IPS DF 6.9 (cell line): ENCODE measurements at places on chromosomes 4 and X.

- DNase-seq, result no peak
Measured at GRCh38 chr4:38902695-38903094, 35.1 kb downstream of the FAM114A1 start.

GRCh38 chrX:68999931-69000330, 165.3 kb downstream of the PJA1 start:
- DNase-seq, result no peak

- peak; percentile 0 for DNase-seq
Measured at GRCh38 chrX:54695231-54695630, 102.8 kb downstream of the ITIH6 start.

DNA sequence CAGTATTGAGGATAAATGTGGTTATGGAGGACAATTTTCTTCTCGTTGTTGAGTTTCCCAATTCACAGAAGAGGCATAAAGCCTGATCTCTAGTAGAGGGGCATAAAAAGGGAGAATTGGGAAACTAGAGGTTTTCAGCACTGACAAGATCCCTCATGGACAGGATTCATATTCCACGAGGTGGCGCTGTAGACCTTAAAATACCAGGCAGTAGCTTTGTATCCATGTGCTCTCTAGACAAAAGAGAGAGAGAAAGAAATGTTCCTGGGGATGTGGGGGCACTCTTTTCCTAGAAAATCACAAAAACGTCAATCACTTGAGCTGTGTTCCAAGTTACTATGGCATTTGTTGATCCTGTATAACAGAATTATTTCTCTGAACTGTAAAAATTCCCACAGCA, 128.3 kb downstream of the MAGEE1 start:
- peak; percentile 48 for DNase-seq

DNA sequence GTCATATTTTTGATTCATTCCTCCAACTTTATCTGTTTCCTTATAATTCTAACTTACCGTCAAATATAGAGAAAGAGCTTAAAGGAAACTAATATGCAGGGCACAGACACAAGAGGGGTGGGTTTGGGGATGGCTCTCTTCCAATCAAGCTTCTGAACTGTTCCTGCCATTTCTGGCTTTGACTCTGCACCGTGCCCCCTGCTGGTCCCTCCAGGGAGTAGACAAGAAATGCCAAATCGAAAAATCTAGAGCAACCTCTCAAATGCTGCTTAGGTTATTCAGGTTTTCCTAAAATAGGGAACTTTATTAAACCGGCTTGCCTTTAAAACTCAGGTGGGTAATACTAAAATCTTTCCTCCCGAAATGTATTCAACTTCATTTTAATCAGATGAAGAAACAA, 39.8 kb upstream of the VCX3A start:
- no peak for DNase-seq

GRCh38 chr4:24741910-24742309, 53.5 kb upstream of the SOD3 start:
- DNase-seq, result no peak

DNA sequence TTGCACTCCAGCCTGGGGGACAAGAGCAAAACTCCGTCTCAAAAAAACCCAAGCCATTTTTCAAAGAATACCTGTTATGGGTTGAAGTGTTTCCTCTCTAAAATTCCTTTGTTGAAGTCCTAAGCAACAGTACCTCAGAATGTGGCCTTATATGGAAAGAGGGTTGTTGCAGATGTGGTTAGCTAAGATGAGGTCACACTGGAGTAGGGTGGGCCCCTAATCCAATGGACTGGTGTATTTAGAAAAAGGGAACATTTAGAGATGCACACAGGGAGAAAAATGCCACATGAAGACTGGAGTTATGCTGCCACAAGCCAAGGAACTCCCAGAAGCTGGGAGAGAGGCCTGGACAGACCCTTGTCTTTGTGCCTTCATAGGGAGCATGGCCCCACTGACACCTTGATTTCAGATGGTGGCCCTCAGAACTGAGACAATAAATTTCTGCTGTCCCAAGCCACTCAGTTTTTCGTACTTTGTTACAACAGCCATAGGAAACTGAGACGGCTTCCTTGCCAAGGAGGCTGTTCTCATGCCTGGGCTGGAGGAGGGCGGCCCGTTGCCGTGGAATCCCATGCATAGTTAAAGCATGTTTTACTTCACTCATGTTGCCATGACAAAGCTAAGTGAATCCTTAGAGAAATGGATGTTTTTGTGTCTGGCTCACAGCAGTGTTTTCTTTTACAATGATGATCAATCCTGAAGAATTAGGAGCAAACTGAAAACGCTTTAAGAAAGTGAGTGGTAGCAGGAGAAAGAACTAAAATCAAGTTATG, 16.5 kb downstream of the TRAPPC2 start:
- no peak for DNase-seq

GRCh38 chrX:110692866-110693265, 102.8 kb downstream of the CHRDL1 start:
- no peak for DNase-seq

- no peak for DNase-seq
Measured at GRCh38 chrX:95346856-95347255, 1337.8 kb upstream of the DIAPH2 start.

GRCh38 chr4:14222377-14223029, 595.0 kb upstream of the BOD1L1 start:
- DNase-seq, result no peak

DNA sequence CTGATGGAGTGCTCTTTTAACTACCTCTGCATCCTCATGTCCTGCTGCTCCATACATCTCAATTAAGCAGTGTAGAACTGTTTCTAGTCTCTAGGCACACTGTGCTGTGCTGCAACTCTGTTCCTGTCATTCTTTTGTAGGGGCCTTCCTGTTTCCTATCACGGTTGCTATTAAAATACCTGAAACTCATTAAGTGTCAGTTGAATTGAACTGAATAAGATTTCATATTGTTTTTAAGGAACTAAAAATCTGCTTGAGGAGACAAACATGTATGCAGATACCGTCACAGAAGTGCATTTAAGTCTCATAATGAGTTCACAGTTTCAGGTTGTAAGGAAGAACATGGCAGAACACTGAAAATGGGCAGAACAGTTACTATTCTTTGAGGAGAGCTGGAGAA, 170.1 kb downstream of the LARP7 start:
- DNase-seq, result no peak

GRCh38 chrX:8720136-8720535, 11.8 kb downstream of the ANOS1 start:
- DNase-seq, result no peak

- DNase-seq, result no peak
Measured at GRCh38 chrX:40104985-40105834, 7.5 kb upstream of the BCOR start.

DNA sequence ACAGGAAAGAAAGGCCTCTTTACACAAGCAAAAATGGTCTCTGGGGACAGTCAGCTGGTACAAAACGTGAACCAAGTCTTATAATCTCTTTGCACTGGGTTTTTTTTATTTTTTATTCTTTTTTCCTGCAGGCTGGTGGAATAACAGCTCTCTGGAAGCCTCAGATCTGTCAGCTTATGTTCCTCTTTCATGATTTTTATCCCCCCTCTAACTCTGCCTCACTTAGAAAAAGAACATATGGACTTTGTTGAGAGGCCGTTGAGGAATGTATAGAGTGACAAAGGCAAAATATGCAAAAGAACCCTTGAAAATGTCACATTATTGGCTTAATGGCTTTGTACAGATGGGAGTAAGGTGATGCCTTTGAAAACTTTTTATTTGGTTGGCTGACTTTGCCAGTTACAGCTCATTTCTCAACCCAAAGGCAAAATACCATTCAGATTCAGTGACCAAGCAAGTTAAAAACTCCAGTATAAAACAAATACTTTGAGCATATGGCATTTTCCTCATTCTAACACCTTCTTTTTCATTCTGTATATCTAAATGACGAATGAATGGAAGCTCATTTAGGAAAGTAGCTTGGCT, 111.1 kb downstream of the RNF150 start:
- no peak for DNase-seq

DNA sequence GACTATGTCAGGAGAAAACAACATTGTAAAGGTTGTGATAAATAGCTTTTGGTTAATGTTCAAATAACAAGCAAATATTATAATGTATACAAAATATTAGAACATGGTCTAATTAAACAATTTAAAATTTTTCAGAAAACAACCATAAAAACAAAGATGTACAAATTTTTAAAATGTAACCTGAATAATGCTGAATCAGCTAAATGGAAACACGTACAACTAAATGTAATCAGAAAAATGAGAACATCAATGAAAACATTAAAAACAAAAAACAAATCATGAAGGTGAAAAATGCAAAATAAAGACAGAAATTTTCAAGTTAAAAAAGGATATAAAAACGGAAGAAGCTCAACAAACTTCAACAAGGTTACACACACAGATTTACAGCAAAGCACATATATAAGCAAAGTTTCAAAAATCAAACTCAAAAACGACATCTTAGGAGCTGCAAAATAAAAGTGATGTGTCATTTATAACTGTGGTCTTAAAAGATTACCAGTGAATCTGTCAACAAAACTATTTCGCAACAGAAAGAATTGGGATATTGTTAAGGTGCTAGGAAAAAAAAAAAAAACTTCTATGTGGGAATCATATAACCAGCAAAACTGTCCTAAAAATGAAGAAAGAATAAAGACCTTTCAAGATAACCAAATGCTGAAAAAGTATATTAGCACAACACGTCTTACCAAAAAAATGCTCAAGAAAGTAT, 31.8 kb downstream of the ZNF732 start:
- no peak for DNase-seq

DNA sequence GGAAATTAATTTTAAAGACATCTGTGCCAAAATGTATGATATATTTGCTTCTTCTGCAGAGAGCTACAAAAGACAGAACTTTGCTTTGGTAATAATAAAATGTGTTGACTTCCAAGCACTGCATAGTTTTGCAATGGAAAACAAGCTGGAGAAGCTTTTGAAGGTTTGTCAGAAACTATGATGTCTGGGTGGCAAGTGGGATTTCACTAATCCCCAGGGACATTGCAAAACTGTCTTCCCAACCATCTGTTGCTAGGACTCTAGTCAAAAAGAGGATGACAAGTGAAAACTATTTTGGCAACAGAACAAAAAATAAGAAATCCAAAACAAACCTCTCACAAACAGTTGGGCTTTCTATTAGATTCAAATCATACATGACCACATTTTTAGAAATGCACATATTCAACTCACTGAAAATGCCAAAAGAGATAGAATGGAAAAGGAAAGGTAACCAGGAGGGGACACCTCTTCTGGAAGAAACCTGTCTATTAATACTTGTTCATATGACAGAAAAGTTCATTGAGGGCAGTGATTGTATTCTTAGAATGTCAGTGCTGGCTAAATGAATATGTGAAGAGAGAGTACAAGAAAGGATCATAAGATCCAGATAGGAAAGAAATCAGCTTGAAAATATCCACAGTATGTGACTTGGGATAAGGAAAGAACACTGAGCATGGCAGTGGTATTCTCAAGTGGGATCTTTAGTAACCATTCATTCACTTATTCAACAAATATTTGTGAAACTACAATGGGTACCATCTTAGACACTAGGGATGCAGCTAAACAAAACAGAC, 228.0 kb downstream of the RASL11B start:
- DNase-seq, result no peak

DNA sequence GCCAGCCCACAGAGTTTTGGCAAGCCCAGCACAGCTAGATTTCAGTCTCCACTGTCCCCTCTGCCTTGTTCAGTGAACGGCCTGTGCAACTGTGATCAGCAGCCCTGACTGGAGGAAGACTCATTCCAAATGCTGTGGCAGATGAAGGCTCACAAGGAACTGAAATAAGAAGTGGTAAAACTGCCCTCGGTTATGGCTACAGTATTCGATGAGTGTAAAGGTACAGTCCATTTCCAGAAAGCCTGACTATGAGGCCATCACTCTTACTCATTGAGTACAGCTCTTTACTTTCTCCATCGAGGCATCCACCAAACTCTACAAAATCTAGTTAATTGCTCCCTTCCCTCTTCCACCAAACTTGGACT, 69.1 kb downstream of the RHOH start:
- DNase-seq, result no peak

- DNase-seq, result no peak
Measured at GRCh38 chr4:61866378-61867030, 666.4 kb downstream of the ADGRL3 start.

DNA sequence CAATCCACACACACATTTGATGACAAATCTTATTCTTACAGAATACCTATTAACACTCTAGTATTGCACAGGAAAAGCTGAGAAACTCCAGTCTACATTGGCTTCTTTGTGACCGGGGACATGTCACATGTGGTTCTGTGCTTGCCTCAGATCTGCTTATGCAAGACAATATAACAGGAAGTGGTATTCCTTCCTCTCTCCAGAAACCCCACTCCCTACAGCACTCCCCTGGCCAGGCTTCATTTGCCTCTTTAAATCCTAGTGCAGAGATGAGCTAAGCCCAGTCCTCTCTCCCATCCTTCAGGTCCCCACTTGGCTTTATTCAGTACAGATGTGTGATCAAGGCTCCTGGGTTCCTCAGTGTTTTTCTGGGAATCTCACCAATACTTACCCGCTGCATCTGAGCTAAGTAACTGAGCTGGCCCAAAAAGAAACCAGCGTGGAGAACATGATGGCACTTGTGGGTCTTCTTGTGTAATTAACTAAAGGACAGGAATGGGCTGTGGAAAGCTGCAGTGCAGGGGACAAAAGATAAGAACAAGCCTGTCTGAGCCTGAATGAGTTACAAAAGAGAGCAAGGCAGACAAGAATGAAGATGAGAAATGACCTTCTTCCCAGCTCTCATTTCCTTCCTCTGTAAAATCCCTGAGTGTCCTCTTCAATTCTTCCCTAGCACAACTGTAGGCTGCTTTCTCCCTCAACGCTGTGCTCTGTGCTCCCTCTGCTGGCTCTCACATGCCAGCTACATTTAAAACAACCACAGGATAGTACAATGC, 105.6 kb downstream of the HNRNPD start:
- DNase-seq, result no peak

DNA sequence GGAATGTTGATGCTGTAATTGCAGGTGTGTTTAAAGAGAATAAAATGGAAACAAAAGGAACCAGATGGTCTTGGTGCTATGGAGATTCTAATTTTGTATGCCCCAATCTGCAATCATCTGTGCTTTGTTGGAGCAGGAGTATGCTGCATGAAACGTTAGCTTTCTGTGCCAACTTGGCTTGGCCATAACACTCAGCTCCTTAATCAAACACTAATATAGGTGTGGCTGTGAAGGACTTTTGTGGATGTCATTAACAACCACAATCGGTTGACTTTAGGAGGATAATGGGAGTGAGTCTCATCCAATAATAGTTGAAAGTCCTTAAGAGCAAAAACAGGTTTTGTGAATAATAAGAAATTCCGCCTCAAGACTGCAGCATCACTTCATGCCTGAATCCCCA, 399.2 kb downstream of the NLGN4X start:
- no peak for DNase-seq

- no peak for DNase-seq
Measured at GRCh38 chrX:69022430-69022829, 142.8 kb downstream of the PJA1 start.
